ENCODE measurements at places on chromosomes 1 and 21. TPM values are rescaled to one million over a fixed set of nuclear protein-coding genes. Genes with fewer than 3 reads are reported as not detected.

DNA sequence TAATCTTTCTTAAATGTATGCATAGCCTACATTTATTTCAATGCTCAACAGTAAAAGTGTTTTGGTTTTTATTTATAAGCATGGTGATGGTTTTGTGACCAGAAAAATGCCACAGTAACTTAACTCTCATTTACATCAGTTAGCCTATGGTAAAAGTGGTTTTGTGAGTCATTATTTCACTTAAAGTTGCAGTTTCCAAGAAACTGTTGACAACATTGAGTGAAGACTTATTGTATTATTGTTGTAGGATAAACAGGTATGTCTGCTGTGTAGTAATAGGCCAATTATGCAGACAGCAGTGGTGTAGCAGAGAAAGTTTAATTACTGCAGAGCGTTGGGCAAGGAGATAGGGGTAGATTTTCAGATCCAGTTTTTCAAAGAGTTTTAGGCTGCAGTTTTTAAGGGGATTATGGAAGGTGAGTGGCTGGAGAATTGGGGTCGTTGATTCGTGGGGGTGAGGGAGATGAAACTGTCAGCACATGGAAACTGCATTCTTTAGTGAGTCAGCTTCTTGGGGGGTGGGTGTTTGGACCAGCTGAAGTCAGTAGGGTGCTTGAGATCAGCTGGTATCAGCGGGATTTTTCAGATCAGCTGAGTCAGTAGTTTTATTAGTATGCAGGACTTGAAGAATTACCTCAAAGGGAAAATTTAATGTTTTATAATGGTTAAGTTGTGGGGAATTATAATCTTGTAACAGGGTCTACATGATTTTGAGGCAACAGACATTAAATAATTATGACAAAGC lies 168.7 kb upstream of the FMN2 start:
- no peaks in the 10 kb centered on the region for H3K4me1 ChIP-seq
- no peak overlapping the region for H3K27ac ChIP-seq

MAP3K21 gene
- 17.2 TPM for polyA plus RNA-seq

SPATC1L gene
- polyA plus RNA-seq = 55.4 TPM

GRCh38 chr21:39651206-39651605 lies 38.5 kb downstream of the B3GALT5 start:
- H3K27ac ChIP-seq = no peak overlapping the region
- no peak for DNase-seq
- no peaks in the 10 kb centered on the region for H3K27me3 ChIP-seq
- H3K36me3 ChIP-seq = no peaks in the 10 kb centered on the region
- no peaks in the 10 kb centered on the region for H3K4me1 ChIP-seq

APOBEC4 gene
- polyA plus RNA-seq = 23.7 TPM

DNA sequence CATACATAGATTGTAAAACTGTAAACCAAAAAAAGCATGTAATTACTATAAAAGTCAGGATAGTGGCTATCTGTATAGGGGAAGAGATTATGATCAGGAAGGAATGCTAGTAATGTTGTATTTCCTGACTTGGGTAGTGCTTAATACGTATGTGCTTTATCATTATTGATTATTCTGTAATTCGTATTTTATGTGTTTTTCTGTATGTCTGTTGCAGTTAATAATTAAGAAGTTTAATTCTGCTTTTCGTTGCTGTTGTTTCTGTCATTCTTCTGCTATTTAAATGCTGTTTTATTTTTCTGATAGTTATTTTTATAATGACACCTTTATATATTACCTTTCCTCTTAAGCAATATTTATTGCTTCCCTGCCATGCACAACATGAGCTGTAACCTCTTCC lies 29.3 kb upstream of the TRIM33 start:
- no peak overlapping the region for H3K4me3 ChIP-seq
- H3K36me3 ChIP-seq = no peaks in the 10 kb centered on the region
- no peaks in the 10 kb centered on the region for H3K27me3 ChIP-seq
- H3K27ac ChIP-seq = no peak overlapping the region
- no peaks in the 10 kb centered on the region for H3K4me1 ChIP-seq

GRCh38 chr1:16258591-16259135 lies 21.7 kb upstream of the CPLANE2 start:
- H3K36me3 ChIP-seq = no peaks in the 10 kb centered on the region
- peaks cover 9% of the 10 kb centered on the region for H3K4me1 ChIP-seq
- H3K4me3 ChIP-seq = no peak overlapping the region
- H3K27me3 ChIP-seq = no peaks in the 10 kb centered on the region
- no peak overlapping the region for H3K27ac ChIP-seq

- H3K4me3 ChIP-seq = no peak overlapping the region
- DNase-seq = no peak
- no peaks in the 10 kb centered on the region for H3K36me3 ChIP-seq
These were observed 8.4 kb upstream of the IVNS1ABP start for GRCh38 chr1:185325413-185325812.

GRCh38 chr1:223179786-223180185 lies 36.7 kb upstream of the TLR5 start:
- DNase-seq = no peak
- no peak overlapping the region for H3K27ac ChIP-seq
- no peaks in the 10 kb centered on the region for H3K27me3 ChIP-seq
- H3K36me3 ChIP-seq = no peaks in the 10 kb centered on the region
- peaks cover 7% of the 10 kb centered on the region for H3K4me1 ChIP-seq

DNA sequence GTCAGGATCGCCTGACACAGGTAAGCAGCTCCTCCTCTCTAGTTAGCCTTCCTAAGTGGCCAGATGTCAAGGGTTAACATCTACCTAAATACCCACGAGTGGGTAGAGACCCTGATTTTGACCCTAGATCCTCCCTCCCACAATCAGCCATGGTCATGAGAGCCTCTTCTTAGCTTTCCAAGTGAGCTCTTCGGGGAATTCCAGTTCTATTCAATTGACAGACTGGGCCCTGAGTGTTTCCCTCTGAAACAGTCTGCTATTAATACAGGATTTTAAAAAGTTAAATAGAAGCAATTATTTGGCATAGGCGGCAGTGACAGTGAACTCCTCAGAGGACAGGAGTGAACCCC lies 28.1 kb downstream of the C2CD2 start:
- no peak for DNase-seq
- H3K4me1 ChIP-seq = peaks cover 30% of the 10 kb centered on the region
- peak overlapping the region; percentile 0 for H3K27ac ChIP-seq
- H3K27me3 ChIP-seq = no peaks in the 10 kb centered on the region
- H3K4me3 ChIP-seq = no peak overlapping the region

- no peak overlapping the region for H3K4me3 ChIP-seq
- H3K36me3 ChIP-seq = no peaks in the 10 kb centered on the region
- no peaks in the 10 kb centered on the region for H3K27me3 ChIP-seq
- H3K4me1 ChIP-seq = peaks cover 16% of the 10 kb centered on the region
- no peak for DNase-seq
- no peak overlapping the region for H3K27ac ChIP-seq
These were observed 4.4 kb upstream of the IGFN1 start for GRCh38 chr1:201186192-201186591.

DNA sequence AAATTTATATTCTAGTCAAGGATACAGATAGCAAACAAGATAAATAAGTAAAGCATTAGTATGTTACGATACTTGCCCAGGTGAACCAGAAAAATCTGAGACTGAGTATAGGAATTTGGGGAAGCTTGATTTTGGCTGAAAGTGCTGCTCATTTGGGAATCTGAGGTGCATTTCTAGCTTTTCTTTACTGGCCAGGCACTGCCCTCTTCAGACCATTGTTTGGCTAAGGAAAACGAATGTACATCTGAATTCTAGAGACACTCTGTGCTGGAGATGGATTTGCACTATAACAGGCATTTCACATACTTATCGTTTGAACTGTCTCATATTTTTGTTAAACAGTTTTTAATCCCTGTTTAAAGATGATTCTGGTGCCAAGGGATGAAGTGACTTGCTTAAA lies 23.4 kb downstream of the ARID1A start:
- DNase-seq = no peak
- H3K4me3 ChIP-seq = no peak overlapping the region
- H3K27ac ChIP-seq = no peak overlapping the region
- H3K27me3 ChIP-seq = no peaks in the 10 kb centered on the region
- H3K4me1 ChIP-seq = peaks cover 30% of the 10 kb centered on the region

FCRLA gene
- 0.50 TPM for polyA plus RNA-seq

All from testis (tissue), 5 donors.